Glomerular endothelial cell (primary cell): ENCODE measurements at places on chromosomes 3 and 15. TPM values are rescaled to one million over a fixed set of nuclear protein-coding genes. Genes with fewer than 3 reads are reported as not detected.

- no peak for DNase-seq
Observed at GRCh38 chr3:53195066-53195450, 34.0 kb downstream of the PRKCD start.

- DNase-seq = no peak
Observed at GRCh38 chr3:81769299-81769698, 7.9 kb upstream of the GBE1 start.

GRCh38 chr15:62125773-62126172, 39.3 kb downstream of the C2CD4B start:
- no peak for DNase-seq

GRCh38 chr3:52198643-52199608, 966 bp downstream of the ALAS1 start:
- DNase-seq = no peak

DNA sequence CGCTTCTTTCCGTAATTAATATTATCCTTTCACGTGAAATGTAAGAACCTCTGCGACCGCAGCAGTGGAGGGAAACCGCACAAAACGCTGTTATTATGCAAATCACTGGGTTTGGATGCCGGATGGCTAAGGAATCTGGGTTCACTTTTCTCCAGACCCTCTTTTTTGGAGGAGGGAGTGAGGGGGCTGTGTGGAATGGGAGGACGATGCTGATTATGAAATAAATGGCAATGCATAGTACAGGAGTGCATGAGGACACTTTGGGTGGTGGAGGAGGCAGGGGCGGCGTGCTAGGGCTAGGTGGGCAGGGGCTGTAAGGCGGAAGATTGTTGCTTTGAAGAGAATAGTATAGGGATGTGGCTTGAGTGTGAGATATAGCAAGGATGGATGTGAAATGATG, 1.8 kb downstream of the CADM2 start:
- no peak for DNase-seq

The TTLL13 gene
- total RNA-seq = not detected in 2 replicates

The ESYT3 gene
- total RNA-seq = not detected in 2 replicates
